ENCODE measurements at places on chromosomes 5 and 9.

- no peak for DNase-seq
Measured at GRCh38 chr9:97419309-97419867, 7.5 kb downstream of the TDRD7 start.

DNA sequence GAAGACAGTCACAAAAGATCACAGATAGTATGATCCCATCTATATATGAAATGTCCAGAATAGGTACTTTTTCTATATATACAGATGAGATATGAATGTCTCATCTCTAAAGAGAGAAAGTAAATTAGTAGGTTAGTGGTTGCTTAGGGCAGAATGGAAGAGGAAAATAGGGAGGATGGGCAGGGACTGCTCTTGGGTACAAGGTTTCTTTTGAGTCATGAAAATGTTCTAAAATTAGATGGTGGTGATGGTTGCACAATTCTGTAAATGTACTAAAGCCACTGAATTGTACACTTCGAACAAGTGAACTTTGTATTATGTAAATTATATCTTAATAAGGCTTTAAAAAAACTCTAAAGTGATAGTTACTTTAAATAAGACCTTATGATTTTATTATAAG lies 59.6 kb upstream of the GRAMD2B start:
- no peak for DNase-seq

- no peak for DNase-seq
Measured at GRCh38 chr9:135009794-135010585, 77.5 kb upstream of the OLFM1 start.

DNA sequence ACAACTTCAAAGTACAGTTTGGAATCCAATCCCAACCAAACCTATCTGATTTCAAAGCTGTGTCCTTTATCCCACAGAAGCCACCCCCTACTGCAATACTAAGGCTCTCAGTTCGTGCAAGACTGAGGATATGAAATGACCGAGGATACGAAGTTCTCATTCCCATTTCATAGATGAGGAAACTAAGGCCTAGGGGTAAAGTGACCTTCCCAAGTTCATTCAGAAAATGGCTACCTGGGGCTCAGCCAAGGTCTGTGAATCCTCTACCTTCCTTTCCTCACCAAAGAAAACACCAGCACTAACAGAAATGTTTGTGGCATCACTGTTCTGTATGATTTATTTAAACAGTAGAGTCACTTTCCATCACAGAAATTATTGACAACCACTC lies 5.4 kb downstream of the KIAA1191 start:
- DNase-seq = no peak

- DNase-seq = no peak
Measured at GRCh38 chr9:76630916-76631315, 133.3 kb upstream of the PCA3 start.

GRCh38 chr5:27451377-27451776 lies 413.0 kb upstream of the CDH9 start:
- no peak for DNase-seq

DNA sequence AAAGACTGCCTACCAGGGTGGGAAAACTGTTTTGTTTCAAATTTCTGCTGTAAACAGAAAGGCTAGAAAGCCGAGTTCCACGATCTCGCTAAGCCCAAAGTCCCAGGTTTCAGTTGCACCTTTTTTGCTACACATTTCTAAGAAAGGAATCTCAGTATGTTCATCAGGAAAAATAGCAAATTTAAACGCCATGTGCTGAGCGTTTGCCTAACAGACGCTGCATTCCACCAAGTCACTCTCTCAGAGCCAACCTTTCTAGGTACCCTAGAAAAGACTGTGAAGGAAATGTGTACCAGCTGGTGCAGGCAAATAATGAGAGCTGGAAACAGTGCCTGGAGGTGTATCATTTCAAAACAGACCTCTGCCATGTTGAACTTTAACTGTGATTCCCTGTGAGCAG lies 71.8 kb downstream of the FRMD3 start:
- no peak for DNase-seq

DNA sequence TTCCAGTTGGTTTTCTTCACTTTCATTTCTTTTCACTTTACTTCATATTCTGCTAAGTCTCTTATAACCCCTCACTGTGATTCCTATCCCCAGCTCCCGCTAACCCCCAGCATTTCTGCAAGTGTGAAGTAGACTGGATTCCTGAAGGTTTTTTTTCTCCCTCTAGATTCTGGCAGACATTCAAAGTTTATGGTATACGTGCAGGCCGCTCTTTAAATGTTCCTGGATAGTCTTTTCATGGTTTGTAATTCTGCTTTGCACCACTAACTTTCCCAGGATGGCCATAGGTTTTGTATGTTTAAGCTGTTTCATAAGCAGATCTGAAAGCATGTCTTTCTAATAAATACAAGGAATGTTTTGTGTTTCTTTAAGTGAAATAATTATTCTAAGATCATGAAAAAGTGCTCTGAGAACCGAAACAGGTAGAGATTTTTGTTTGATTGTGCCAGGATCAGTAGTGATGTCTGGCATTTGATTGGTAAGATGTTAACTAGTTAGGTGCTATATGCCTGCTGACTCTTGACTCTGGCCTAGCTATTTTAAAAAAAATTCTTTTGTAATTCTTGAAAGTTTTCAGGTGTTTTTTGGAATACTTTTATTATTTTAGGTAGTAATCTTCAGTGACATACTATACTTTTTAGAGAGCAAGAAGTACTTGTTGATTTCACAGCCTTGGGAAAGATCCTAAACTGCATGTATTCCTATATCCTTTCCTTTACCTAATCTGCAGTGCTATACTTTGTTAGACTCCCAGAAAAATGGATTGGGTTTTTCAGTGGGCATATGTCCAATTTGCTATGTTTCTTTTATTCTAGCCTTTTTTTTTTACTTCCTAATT lies 29.7 kb downstream of the CNOT6 start:
- DNase-seq = no peak

DNA sequence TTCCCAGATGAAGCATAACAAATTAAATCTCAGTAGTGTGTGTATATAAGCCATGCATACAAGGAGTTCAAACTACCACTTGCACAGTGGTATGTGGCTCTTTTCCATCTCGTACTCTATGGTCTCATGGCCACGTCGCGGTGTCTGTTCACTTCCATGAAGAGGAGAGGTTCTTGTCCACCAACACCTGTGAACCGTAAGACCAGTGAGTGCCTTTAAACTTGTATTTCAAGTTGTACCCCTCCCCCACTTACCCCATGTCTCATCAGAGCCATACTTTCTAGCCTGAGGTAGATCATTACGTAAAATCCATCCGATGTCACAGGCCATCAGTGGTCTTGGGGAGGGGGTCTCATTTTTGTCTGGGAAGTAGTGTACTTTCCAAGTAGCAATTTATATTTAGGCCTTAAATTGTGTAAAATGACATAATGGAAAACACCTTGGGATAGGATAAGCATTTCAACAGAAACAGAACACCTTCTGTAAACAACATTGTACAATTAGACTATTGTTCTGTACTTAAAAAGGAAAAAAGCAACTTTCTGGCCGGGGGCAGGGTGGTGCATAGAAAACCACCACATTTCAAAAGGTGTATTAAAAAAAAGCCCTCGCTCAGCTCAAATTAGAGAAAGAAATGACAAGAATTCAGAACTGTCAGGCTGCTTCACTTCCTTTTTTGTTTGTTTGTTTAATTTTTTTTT lies 163.0 kb downstream of the SMARCA2 start:
- DNase-seq = no peak

DNA sequence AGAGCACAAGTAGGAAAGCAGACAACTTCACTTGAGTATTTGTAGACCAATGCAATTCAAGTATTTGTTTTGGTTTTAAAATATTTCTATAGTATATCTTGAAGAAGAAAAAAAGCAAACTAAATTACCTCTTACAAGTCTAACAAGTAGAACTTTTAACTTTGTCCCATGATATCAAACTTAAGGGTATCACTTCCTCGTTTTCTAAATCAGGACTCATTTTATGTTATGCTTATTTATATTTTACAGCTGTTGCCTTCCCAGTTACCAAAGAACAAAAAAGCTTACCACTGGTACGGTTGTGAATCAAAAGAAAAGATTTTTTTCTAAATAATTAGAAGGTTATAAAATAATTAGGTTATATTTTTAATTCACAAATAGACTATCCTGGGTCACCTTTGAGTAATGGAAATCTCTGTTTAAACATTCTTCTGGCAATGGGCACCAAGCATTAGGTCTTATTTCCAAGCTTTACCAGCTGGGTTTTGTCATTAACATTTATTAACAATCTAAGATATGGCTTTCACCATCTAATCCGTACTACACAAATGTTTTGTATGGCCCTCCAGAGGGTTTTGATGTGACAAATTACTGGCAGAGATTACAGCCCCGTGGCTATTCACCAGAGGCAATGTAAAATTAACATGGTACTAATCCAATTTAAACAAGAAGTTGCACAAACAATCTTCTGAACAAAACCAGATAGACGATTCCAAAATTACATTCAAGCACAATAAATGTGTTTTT lies 63.6 kb downstream of the CEP120 start:
- DNase-seq = no peak

- DNase-seq = no peak
Measured at GRCh38 chr9:124068251-124068650, 56.7 kb downstream of the LHX2 start.

DNA sequence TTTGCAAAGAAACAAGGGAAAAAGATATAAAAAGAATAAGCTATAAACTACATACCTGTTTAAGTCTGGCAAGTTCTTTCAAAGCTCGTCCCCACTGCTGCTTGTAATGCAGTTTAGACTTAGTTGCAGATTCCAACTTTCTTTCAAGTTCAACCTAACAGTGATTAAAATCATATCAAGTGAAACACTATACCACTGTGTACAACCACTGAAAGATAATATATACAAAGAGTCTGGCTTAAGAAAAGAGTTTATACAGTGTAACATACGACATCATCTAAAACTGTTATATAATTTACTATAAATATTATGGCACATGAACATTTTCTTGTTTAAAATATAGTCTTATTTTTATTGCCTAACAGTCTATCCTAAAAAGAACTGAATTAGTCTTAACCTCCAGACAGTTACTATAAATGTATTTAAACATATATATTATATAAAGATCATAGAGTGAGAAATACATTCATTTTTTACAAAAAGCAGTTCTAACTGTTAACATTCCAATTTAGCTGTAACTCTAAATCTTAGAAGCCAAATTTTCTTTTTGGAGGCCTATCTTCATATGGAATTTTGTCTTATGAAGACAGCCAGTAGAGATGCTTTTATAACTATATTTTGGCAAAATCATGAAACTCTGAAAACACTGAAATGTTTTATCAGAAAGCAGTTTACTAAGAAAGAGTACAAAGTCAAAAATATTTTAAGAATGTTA lies 58.6 kb downstream of the CEP120 start:
- DNase-seq = no peak
